ENCODE measurements at places on chromosomes 2 and 18. TPM values are rescaled to one million over a fixed set of nuclear protein-coding genes. Genes with fewer than 3 reads are reported as not detected.

The ANKRD30BL gene
- not detected for total RNA-seq

The FAM117B gene
- 2.4 TPM for total RNA-seq

The KCNIP3 gene
- 0.89 TPM for total RNA-seq

The KCNG3 gene
- 1.3 TPM for total RNA-seq

The APOB gene
- not detected for total RNA-seq

The NT5DC4 gene
- total RNA-seq: not detected

The C2orf15 gene
- total RNA-seq: 0.45 TPM

The SPRED2 gene
- total RNA-seq: 37.7 TPM

The CFAP65 gene
- 0.15 TPM for total RNA-seq

The BOLL gene
- not detected for total RNA-seq

The ACAA2 gene
- total RNA-seq: 61.2 TPM

The TMEM169 gene
- 0.85 TPM for total RNA-seq

The GPR55 gene
- total RNA-seq: not detected

The EGR4 gene
- total RNA-seq: 0.27 TPM

The HOXD3 gene
- total RNA-seq: 0.15 TPM

The DCC gene
- not detected for total RNA-seq

The SGPP2 gene
- total RNA-seq: 0.20 TPM

The RAB27B gene
- 20.5 TPM for total RNA-seq

The UPP2 gene
- total RNA-seq: not detected

The STEAP3 gene
- 40.9 TPM for total RNA-seq

The ZSWIM2 gene
- not detected for total RNA-seq

The MYL1 gene
- total RNA-seq: not detected

The IL36G gene
- not detected for total RNA-seq

The TSHZ1 gene
- total RNA-seq: 6.4 TPM

The C2orf42 gene
- total RNA-seq: 9.1 TPM

The AMER3 gene
- not detected for total RNA-seq

The OXER1 gene
- total RNA-seq: not detected

The KCNG2 gene
- total RNA-seq: not detected

The FHOD3 gene
- 2.5 TPM for total RNA-seq

The CHST9 gene
- not detected for total RNA-seq

The WBP1 gene
- total RNA-seq: 80.0 TPM

The LIMS3 gene
- not detected for total RNA-seq

The WDCP gene
- total RNA-seq: 12.0 TPM

The MERTK gene
- 2.1 TPM for total RNA-seq
